ENCODE measurements at places on chromosomes 2 and 18. TPM values are rescaled to one million over a fixed set of nuclear protein-coding genes. Genes with fewer than 3 reads are reported as not detected.

The UGT1A8 gene
- not detected for total RNA-seq

DNA sequence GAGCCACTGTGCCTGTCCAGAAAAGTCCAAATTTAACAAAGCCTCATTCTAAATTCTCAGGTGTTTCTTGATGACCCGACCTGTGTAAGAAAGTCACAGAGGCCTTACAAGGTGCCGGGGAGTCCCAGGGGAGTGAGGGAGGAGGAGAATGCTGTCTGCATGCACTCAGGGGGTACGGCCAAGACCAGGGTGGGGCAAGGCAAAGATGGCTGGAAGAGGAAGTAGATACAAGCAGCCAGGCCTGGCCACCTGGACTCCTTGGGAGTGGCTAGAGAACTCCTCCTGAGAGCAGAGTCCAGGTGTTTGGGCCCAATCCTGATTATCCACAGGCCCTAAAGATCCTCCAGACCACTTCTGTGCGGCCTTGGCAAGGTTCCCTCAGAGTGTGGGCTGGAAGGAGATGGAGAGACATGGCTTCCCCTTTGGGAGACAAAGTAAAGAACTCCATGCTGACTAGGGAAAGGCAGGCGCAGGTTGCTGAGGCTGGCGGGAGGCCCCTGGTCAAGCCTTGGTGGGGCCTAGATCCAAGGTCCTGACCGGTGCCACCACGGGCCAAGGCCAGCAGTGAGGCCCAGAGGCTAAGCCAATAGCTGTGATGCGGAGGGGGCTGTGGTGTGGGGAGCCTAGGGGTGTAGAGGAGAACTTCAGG lies 74.7 kb downstream of the COPS8 start:
- H3K4me1 ChIP-seq, result no peaks in the 10 kb centered on the region
- no peak overlapping the region for H3K4me3 ChIP-seq
- no peaks in the 10 kb centered on the region for H3K27me3 ChIP-seq
- H3K36me3 ChIP-seq, result no peaks in the 10 kb centered on the region

DNA sequence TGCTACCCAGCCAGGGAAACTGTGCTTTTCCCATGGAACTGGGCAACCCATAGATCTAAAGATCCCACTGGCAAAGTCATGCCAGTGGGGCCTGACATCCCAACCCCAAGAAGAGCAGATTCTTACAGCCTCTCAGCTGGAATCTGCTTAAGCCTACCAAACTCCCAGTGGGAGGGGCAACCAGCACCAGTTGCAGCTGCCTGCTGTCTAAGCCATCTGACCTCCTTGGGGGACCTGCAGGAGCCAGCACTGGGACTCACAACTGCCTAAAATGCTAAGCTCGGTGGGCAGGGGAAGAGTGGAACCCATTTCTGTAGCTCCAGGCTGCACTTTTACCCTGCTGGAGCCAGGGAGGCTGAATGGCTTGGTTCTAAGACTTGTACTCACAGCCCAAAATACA lies 770.7 kb upstream of the SLC8A1 start:
- H3K27me3 ChIP-seq, result no peaks in the 10 kb centered on the region
- no peaks in the 10 kb centered on the region for H3K4me1 ChIP-seq
- DNase-seq, result no peak

GRCh38 chr2:160174322-160174721 lies 25.8 kb downstream of the ITGB6 start:
- no peak overlapping the region for H3K27ac ChIP-seq
- peaks cover 4% of the 10 kb centered on the region for H3K27me3 ChIP-seq
- no peak overlapping the region for H3K4me3 ChIP-seq
- no peaks in the 10 kb centered on the region for H3K4me1 ChIP-seq
- DNase-seq, result no peak

The ADRA2B gene
- 1.0 TPM for total RNA-seq

- no peaks in the 10 kb centered on the region for H3K36me3 ChIP-seq
- no peak overlapping the region for H3K27ac ChIP-seq
- no peaks in the 10 kb centered on the region for H3K4me1 ChIP-seq
- H3K4me3 ChIP-seq, result no peak overlapping the region
- H3K27me3 ChIP-seq, result no peaks in the 10 kb centered on the region
Observed at GRCh38 chr2:172722481-172722880, 13.2 kb upstream of the RAPGEF4 start.

GRCh38 chr2:203858176-203858575 lies 9.4 kb upstream of the CTLA4 start:
- H3K4me1 ChIP-seq, result peaks cover 91% of the 10 kb centered on the region
- peak overlapping the region; percentile 94 for H3K4me3 ChIP-seq
- no peaks in the 10 kb centered on the region for H3K27me3 ChIP-seq

GRCh38 chr2:25497918-25498407 lies 156.2 kb upstream of the DNMT3A start:
- H3K4me3 ChIP-seq, result no peak overlapping the region
- no peak for DNase-seq
- H3K27me3 ChIP-seq, result no peaks in the 10 kb centered on the region

DNA sequence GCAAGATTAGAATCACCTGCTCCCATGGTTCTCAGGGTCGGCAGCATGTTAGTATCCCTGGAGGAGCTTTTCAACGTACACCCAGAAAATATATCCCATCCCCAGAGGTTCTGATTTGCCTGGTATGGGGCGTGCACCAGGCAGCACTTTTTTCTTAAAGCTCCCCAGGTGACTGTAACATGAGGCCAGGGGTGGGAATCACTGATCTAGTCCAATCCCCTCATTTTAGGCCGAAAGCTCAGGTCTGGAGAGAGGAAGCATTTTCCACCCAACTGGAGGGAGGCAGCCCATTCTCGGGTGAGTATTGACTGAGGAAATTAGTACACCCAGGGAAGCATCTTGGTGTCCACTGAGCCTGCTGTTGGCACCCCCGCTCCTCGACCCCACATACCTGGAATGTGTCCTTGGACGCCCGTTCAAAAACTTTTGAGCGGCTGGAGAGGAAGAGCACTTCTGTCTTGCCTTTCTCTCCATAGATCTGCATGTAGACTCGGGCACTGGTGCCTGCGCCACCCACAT lies 94.3 kb downstream of the LOXHD1 start:
- no peak overlapping the region for H3K27ac ChIP-seq
- no peaks in the 10 kb centered on the region for H3K27me3 ChIP-seq
- no peaks in the 10 kb centered on the region for H3K4me1 ChIP-seq
- no peak for DNase-seq
- no peak overlapping the region for H3K4me3 ChIP-seq

DNA sequence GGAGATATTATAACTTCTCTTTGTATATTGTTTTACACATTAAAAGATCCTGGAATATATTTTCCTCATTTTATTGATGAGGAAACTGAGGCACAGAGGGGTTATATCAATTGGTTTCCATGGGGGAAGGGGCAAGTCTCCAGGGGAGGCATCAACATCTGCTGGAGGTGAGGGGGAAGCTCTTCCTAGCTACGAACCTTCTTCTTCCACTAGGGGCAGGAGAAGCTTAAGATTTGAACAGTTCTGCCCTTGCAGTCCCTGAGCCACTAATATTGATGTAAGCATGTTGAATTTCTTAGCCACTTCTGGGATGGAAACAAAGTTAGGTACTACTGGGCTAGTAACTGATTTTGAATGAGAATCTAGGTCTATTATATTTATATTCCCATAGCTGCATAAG lies 140.1 kb upstream of the AQP4 start:
- H3K36me3 ChIP-seq, result no peaks in the 10 kb centered on the region
- no peak overlapping the region for H3K27ac ChIP-seq
- no peaks in the 10 kb centered on the region for H3K4me1 ChIP-seq
- H3K4me3 ChIP-seq, result no peak overlapping the region
- no peaks in the 10 kb centered on the region for H3K27me3 ChIP-seq
- DNase-seq, result no peak

The EPHA4 gene
- 23.5 TPM for total RNA-seq

The UPP2 gene
- not detected for total RNA-seq

The CTAGE1 gene
- not detected for total RNA-seq

- no peak overlapping the region for H3K4me3 ChIP-seq
- no peaks in the 10 kb centered on the region for H3K27me3 ChIP-seq
- DNase-seq, result no peak
Observed at GRCh38 chr2:79695248-79695647, 182.4 kb downstream of the CTNNA2 start.

GRCh38 chr18:61448316-61448715 lies 115.1 kb downstream of the CDH20 start:
- no peak overlapping the region for H3K27ac ChIP-seq
- no peak overlapping the region for H3K4me3 ChIP-seq
- no peaks in the 10 kb centered on the region for H3K36me3 ChIP-seq

The RIT2 gene
- total RNA-seq, result not detected

DNA sequence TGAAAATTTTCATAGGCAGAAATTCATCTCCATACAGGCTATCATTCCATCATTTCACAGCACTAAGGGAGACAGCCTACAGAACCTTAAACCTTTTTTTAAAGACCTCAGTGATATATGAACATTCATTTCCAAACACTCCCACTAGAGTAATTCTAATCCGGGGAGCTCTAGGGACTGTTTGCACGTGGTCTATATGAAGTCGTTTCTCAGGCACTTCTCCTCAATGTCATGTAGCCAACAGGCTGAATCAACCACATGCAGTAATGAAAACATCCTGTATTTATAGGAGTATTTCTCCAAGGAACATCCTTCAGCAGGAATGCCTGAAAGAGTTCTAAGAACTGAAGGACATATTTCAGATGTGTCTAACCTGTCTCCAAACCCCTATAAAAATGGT lies 97.3 kb upstream of the CREB1 start:
- no peaks in the 10 kb centered on the region for H3K4me1 ChIP-seq
- no peak for DNase-seq
- H3K27me3 ChIP-seq, result no peaks in the 10 kb centered on the region
- H3K36me3 ChIP-seq, result no peaks in the 10 kb centered on the region

DNA sequence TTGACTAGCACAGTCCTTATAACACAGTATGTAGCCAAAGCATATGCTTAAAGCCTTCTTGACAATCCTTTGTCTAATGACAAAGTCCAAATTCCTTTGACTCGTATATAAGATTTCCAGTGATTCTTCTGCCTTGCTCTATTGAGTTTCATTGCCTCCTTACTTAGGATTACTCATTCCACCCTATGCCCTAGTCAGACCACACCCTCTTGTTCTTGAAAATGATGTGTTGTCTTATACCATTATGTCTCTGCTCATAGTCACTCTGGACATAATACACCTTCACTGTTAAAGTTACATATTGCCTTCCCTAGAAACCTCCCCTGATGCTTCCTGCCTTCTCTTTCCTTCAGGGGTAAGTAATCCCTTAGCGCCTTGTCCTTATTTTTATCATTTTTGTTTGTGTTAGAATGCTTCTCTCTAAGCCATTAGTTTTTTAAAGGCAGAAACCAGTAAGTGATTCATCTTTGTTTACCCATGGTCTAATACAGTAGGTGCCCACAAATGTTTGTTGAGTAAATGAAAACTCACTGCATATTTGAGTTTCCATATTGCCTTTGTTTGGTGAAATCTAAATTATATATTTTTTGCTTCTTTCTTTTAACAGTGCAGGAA lies 19.3 kb downstream of the GPD2 start:
- no peaks in the 10 kb centered on the region for H3K36me3 ChIP-seq
- H3K4me1 ChIP-seq, result no peaks in the 10 kb centered on the region
- no peaks in the 10 kb centered on the region for H3K27me3 ChIP-seq
- H3K27ac ChIP-seq, result no peak overlapping the region
- no peak overlapping the region for H3K4me3 ChIP-seq
- no peak for DNase-seq

Data from CD4-positive, CD25-positive, alpha-beta regulatory T cell (primary cell).